Dermis blood vessel endothelial cell (primary cell): ENCODE measurements at places on chromosomes 6 and 20. TPM values are rescaled to one million over a fixed set of nuclear protein-coding genes. Genes with fewer than 3 reads are reported as not detected.

The EBF4 gene
- total RNA-seq = 1.0 and 2.4 TPM in 2 replicates

The PTCRA gene
- not detected in 2 replicates for total RNA-seq

The FLRT3 gene
- 0.51 and 1.3 TPM in 2 replicates for total RNA-seq

The CARMIL1 gene
- 7.2 and 10.6 TPM in 2 replicates for total RNA-seq

The BPIFA1 gene
- total RNA-seq = not detected in 2 replicates
